LHCN-M2 (cell line): ENCODE measurements at places on chromosomes 1 and 21.
A peak's percentile ranks its signal among the peaks of the same experiment; 100 is the strongest.

GRCh38 chr21:33189824-33190223, 39.9 kb upstream of the IFNAR2 start:
- DNase-seq, result no peak

DNA sequence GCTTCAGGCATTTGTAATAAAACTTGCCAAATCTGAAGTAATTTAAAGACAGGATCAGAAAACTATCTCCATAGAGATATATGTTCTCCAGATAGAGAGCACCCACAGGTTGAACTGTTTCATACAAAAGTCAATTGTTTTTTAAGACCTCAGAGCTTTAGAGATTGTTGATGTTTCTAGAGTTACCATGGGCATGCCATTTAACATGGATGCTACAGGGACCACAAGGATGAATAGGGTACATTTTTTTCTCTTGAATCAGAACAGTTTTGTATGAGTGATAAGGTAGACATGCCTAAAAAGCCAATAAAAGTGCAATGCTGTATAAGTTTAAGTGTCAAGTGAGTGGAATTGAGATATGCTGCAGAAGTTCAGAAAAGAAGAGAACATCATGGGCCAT, 511.0 kb upstream of the CAMK1G start:
- DNase-seq, result peak; percentile 77

DNA sequence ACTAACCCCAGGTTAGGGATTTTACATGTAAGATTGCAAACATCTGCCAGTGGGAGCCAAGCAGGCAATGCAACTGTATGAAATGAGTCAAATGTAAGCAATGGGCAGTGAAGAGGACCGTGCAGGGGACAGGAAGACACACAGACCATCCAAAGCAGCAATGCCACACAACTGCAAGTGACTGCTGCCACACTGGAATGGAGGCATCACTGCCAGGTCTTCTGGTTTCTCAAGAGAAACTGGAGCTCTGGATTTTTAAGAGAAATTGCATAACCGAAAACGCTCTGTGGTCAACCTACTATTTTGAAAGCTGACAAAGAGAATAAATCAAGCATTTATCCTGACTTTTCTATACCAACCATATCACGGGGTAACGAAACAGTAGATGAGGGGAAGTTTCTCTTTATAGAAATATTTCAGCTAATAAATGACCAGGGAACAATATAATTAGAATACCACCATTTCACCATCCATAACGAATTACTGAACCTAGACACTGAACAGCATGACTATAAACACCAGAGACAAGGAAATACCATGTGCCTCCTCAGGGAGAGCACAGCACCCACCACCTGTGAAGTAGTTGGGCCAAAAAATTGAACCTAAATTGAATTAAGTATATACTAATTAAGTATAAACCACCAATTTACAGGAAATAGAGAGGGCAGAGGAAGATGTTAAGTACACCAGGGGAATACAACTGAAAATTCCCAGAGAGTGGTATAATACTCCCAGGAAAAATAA, 4.4 kb downstream of the AK2 start:
- no peak for DNase-seq

DNA sequence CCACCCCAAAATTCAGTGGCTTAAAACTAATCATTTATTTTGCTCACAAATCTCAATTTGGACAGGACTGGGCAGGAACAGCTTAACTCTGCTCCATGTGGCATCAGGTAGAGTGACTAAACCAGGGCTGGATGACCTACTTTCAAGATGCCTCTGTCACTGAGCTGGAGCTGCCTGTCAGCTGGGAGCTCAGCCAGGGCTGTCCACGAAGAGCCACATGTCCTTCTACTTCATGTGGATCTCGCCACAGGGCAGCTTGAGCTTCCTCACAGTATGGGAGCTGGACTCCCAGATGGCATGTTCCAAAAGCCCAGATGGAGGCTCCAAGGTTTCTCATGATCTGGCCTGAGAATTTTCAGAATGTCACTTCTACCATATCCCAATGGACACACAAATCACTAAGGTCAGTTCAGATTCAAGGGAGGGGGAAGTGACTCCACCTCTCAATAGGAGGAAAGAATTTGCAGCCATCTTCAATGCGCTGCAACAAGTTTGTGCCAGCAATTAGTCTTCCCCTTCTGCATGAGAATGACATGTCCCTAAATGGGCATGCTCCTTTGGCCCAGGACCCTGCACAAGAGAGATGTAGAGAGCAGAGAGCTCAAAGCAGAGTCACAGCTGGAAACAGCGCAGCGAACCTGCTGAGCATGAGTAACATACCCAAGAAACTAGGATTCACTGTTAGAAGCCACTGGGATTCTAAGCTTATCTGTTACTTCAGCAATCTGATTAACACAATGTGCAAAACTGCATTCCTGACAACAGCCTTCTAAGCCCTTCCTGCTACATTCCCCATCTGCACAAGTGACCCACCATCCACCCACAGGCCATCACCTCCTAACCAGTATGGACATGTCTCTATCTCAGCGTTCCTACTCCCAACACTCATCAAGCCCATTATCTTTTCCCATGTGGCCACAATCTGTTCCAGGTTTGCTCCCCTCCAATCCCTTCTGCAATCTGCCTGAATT, 17.0 kb downstream of the HLCS start:
- peak; percentile 3 for DNase-seq

GRCh38 chr1:160222546-160222945, 17.4 kb downstream of the PEA15 start:
- no peak for DNase-seq

- DNase-seq, result no peak
Observed at GRCh38 chr1:205715628-205716027, 34.4 kb downstream of the NUCKS1 start.

DNA sequence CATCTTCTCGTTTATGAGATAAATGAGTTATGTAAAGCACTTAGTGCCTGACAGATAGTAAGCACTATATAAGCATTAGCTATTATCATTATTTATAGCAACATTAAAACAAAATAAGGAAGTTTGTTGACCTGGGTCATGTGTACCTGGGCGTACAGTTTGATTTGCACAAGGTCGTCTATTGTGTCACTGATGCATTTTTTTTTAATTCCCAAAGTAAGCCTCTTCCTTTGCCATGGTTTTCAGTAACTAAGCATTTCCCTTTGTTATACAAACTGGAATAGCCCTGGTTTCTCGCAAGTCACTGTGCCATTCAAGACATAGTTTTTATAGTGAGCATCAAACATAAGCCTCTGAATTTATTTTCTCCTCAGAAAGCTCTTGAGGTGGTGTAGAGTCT, 72.2 kb downstream of the CACHD1 start:
- no peak for DNase-seq

GRCh38 chr1:165376811-165377311, 20.3 kb upstream of the LMX1A start:
- DNase-seq, result no peak

GRCh38 chr1:160656737-160657136, 9.9 kb upstream of the SLAMF1 start:
- no peak for DNase-seq

DNA sequence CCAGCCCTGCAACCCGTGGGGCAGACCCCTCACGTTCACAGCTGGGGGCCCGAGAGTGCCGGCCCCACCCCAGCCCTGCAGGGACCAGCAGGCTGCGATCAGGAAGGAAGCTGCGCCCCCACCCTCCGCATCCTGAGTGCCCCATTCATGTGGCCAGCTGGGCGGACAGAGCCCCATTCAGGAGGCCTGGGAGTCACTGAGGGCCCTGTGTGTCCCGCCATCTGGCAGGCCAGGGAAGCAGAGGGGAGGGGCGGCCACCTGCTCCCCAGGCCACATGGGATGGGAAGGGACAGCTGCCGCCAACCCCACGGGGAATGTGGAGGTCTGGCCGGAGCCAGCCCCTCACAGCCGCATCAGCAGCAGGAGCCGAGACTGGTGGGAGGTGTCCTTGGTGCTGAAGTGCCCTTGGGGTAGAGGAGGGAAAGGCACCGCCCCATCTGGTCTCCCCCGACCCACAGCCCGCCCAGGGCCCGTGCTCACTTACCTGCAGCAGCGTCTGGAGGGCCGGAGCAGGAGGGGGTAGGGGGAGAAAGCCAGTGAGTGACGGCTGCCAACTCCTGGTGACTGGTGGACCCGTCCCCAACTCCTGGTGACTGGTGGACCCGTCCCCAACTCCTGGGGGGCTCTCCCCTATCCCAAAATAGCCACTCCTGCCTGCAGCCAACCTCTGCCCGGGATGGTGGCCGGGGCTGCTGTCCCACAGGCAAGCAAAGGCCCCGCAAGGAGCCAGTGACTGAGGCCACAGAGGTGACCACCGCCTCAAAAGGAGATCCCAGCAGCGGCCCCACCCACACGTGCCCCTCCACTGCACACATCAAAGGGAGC, 8.7 kb downstream of the ACAP3 start:
- DNase-seq, result peak; percentile 47

- DNase-seq, result no peak
Observed at GRCh38 chr1:46394872-46395465, 852 bp downstream of the FAAH start.

- peak; percentile 11 for DNase-seq
Observed at GRCh38 chr1:36425791-36426190, 24.5 kb downstream of the OSCP1 start.

DNA sequence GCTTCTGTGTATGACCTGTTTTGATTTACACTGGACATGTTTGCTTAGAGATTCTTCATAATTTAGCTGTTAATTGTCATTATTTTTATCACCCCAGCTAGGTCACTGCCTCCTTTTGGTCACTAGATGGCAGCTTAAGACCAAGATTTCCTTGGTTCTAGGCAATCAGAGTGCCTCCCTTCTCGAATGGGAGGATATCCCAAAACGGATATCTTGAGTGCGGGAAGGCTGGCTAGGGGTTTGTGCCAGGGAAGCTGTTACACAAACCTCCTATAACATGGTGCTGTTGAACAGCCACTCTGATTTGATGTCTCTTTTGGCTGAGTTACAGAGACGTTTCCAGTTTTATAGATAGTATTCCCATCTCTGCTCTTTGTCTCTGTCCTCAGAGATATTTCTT, 283.5 kb downstream of the S1PR1 start:
- DNase-seq, result peak; percentile 45

- no peak for DNase-seq
Observed at GRCh38 chr1:53625766-53626520, 113.0 kb downstream of the GLIS1 start.
